ENCODE measurements at places on chromosomes 6 and 20.

DNA sequence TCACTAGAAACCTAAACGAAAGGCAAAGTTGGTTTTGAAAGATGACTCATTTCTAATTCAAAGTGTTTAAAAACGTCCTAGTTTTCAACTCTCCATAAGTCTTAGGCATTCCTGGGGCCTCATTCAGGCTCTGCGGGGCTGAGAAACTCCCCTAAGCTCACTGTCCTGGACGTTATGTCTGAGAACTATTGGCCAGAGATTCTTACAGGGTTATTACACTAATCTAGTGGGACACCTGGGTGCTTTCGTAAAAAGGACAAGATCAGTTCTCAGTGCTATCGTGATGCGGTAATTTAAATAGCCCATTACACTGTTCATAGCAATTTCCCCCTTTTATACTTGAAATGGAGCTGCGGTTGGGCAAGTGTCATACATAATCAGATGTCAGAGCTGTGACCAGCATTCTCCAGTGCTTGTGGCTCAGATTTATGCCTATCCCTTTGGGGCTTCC lies 280.9 kb downstream of the QKI start:
- DNase-seq = no peak

GRCh38 chr6:159005436-159005835 lies 5.4 kb upstream of the RSPH3 start:
- DNase-seq = no peak

GRCh38 chr20:62327726-62328495 lies 25.1 kb downstream of the ADRM1 start:
- DNase-seq = no peak

DNA sequence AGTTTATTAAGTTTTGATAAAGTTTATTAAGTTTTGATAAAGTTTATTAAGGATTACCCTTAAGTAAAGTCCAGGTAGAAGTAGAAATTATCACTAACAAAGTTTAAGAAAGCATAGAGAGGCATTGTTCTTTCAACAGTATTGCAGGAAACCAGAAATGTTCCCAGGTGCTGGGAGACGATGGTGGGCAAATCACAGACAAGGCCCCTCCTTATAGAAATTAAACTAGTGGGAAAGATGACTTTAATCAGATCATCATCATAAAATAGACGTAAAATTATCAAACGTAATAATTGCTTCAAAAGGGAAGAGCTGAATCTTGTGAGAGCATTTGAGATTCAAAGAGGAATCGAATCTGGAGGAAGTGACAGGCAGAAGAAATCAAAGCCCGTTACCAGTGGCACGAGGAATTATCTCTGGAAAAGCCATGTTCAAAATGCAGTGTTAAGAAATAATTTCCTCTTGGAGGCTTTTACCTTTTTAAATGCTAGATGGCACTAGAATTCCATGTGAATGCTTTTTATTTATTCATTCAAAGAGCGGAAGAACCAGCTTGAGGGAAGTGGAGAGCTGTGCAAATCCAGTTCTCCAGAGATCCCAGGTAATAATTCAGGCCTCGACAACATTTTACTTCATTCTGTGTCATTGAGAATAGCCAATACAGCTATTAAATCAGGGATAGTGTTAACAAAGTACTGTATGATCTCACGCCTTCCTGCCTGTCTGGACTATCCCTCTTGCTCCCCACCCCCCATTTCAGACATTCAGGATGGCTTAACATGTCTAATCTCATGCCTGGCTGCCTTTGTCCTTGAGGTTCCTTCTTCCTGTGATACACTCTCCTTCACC lies 1.0 kb upstream of the APMAP start:
- no peak for DNase-seq

DNA sequence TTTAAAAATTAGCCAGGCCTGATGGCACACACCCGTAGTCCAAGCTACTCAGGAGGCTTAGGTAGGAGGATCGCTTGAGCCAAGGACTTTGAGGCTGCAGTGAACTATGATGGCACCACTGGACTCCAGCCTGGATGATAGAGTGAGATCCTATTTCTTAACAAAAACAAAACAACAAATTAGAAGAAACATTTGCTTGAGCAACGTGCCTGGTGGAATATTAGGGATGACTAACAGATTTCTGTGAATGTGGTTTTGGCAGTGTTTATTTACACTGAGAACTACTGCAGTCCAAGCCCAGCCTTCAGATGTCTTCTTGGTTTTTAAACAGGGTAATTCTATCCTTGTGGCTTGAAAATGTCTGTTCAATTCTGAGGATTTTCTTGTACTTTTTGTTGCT lies 9.2 kb downstream of the PPP1R3G start:
- DNase-seq = no peak

GRCh38 chr20:52312132-52312729 lies 120.7 kb upstream of the ZFP64 start:
- no peak for DNase-seq

DNA sequence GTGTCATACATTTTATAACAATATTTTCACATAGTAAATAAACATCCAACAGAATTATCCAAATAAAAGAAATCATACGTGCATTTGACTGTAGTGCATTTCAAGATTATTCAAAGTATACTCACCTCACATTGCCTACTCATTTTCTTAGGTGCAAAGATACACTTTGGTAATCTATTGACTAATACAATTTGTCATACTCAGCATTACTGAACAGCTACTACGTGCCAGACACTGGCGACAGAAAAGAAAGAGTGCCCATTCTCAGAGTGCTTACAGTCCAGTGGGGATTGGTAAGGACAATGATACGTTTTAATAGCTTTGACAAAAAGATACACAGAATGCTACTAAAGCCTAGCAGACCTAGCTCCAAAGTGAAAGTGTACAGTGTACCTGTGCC lies 42.0 kb downstream of the FBXL4 start:
- no peak for DNase-seq

DNA sequence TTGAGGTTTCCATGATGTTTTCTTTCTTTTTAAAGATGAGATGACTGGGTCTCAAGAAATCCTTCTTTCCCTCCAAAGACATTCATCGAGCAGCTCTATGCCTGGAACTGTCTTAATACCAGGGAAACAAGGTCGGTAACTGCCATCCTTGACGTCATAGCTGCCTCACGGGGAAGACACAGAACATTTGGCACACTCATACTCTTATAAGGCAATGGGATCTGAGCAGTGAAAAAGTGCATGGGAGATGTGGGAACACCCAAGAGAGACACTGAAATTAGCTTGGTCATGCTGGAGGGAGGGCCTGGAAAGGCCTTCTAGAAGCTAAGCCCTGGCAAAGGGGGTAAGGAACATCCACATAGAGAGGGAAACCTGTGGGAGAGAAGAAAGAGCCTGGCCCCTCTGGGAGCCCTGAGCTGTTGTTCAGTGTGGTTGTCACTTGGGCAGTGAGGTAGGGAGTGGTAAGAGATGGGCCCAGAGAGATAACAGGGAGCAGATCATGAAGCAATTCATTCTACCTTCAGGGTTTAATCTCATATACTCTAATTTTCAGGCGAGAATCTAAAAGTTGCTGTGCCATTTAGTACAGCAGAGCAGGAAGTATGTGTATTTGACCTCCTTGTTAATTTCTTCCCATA lies 30.8 kb downstream of the CLIC5 start:
- no peak for DNase-seq

DNA sequence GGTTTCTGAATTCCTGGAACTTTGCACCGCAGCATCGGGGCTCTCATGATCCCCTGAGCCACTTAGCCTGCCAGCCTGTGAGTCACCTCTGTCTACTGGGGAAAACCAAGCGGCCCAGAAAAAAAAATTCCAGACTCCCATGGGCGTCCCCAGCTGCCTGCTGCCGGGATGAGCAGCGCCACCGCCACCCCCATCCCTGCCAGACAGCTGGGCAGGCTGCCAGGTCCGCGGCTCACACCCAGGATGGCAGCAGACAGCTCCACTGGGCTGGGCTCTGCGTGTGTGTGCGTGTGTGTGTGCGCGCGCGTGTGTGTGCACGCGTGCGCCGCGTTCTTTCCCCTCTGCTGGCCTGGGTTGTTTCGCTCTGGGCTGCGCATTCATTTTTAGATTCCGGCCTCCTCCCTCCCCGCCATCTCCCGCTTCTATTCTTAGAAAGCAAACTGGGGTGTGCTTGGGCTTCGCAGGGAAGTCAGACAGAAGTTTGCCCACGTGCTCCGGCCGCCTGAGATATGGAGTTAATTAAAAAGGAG lies 38.9 kb upstream of the PMEPA1 start:
- no peak for DNase-seq

DNA sequence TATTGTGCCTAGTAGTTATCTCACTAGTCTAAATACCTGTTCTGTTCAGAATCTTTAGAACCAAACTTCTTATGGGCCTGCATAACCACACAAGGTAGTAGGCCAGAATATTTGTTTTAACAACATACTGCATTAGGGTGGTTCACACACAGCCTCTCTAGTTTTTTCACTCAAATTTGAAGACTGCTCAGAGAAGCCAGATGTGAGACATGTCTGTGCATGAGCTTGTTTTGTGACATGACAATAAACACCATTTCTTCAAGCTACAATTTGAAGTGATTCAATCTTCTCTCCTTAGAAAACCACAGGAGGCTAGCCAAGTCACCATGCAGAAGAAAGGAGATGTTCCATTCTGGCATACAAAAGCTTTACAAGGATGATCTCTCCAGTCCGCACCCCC lies 135.6 kb downstream of the MMS22L start:
- DNase-seq = no peak

GRCh38 chr20:2836035-2836434 lies 4.4 kb downstream of the PCED1A start:
- DNase-seq = no peak

DNA sequence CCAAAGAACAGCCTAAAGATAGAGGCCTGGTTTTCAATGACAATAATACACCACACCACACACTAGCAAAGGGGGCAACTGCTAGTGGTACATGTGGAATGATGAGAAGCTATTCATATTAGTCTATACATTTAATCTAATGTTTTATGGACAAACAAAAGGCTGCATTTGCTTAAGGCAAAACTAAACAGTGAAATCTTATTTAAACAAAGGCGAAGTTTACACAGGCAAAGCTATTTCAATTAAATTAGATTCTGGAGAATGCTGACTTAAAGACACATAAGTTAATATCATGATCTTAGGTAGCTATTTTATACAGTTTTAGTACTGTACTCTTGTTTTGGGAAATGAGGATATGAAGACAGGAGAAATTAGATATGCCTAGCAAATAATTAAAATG lies 53.9 kb upstream of the SIM1 start:
- DNase-seq = no peak

- no peak for DNase-seq
Observed at GRCh38 chr6:155994086-155994485, 538.4 kb upstream of the NOX3 start.

DNA sequence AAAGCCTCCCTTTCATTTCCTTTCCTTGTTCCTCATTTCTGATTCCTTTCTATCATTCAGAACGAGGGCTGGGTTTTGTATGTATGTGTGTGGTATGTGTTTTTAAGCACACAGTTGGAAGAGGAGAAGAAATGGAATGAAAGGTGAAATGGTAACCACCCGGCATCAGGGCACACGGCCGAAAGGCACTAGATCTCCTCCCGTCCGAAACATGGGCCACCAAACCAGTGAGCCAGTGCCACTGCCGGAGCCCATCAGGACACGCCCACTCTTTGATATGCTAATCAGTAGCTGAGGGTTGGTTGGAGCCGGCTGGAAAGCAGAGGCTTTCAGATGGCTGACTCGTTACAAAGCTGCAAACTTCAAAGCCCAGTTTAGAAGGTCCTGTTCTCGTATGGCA lies 228.6 kb upstream of the JARID2 start:
- DNase-seq = no peak

- DNase-seq = no peak
Observed at GRCh38 chr20:59307270-59307669, 6.9 kb downstream of the EDN3 start.

DNA sequence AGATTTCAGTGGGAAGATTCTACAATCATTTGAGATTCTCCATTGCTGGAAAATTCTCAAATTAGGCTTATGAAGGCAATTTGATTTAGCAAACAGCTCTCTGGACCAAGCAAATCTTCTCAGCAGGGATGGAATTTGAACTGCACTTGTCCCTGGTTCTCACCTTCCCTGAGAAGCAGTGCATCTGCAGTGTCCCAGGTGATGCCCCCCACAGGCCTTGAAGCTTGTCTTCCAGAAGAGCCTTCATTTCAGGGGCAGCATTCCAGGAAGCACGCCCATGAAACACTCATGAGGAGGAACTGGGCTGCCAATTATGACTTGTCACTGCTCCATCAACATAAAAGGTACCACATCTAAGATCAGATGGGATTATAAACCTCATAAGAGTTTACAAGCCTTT lies 82.8 kb upstream of the HDAC2 start:
- DNase-seq = no peak

- no peak for DNase-seq
Observed at GRCh38 chr6:84709121-84709520, 55.3 kb downstream of the TBX18 start.

DNA sequence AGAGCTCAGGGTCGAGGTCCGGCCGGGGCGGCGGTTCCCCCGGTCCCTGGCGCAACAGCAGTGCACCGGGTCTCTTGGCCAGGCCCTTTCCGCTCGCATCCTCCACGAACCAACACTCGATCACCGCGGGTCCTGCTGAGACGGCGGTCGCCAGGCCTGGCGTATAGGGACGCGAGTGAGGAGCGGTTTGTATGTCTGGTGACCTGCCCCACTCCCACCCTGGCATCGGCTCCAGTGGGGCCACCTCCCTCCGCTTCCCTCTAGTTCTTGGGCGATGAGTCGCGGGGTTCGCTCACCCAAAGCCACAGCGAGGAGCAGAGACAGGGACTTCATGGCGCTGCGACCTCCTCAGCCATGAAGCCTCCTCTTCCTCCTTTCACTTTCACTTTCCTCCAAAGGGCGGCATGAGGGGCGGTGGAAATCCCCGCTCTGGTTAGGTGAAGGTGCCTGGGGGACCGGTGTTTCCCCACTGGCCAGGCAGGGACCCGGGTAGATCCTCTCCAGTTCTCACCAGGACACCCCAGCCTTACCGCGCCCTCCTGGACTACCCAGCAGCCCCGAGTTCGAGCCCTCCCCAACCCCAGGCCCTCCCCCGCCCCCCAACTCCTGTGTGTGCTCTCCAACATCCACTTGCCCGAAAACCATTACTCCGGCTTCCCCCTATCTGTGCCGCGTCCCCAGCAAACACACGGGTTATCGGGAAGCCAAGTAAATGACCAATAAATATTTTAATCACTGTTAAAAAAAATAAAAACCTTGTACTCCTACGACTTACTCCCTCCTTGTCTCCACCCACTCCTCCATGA lies at the start of gene TAPBP:
TAPBP (minus strand) TSS at position 370 of the 806 bp plus-strand sequence; CDS start at position 333, 37 bp downstream.
- no peak for DNase-seq

DNA sequence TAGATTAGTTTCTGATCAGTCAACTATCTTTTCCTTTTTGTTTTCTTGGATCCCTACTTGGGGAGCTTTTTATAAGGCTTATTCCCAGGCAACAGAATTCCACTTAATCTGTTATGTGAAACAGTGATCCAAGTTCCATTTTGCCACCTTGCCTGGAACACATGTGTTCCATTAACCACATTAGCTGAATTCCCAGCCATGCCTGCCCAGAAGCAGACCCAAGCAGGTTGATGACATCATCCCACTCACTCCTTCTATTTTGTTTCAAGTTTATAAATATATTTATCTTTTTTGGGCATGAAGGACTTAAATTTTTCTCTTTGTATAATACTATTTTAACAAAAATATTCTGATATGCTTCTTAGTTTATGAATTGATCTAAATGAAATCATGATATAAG lies 587.4 kb downstream of the GRIK2 start:
- no peak for DNase-seq

All from cortex of kidney (tissue), 1 donor.